AG08395 (cell line): ENCODE measurements at places on chromosomes 2 and 18.

DNA sequence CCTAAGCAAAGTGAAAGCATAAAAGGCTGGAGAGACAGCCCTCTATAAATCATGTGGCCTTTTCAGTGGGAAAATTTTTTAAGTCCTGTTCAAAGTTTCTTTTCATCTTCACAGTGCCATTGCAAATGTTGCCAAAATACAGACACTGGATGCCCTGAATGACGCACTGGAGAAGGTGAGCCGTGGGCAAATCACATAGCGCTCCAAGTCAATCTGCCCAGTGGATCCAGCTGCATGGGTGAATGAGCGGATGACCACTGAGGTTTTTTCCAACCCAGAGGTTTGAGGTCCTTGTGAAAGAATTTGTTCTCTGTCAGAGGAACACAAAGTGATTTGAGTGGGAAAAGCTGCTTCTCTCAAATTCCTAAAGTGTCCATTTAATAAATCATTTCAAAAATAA is 11.8 kb downstream of the DAPL1 start:
- no peak for DNase-seq

DNA sequence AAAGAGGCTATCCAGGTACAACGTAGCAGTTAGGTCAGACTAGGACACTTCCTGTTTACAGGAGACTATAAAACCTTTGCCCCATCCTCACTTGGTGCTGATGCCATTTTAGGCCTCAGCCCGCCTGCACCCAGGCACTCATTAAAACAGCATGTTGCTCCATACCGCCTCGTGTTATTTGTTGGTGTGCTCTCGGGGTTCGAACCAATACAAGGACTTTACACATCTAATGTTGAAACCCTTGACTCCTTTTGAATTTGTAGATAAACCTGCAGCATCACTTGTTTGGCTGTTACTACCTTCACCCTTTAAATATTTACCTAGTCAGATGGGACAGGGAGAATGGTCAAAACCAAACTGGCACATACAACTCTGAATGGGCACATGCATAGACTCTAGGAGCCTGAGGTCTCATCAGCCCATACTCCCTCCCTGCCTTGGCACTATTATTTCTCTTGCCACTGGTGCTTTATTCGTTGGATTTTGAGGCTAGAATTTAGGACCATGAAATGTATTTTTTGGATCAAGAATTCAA is 40.9 kb upstream of the CHST9 start:
- DNase-seq, result no peak

- no peak for DNase-seq
These were observed 50.3 kb upstream of the KYNU start for GRCh38 chr2:142827170-142827569.

- DNase-seq, result no peak
These were observed 71.8 kb upstream of the SPRED2 start for GRCh38 chr2:65504201-65504600.

DNA sequence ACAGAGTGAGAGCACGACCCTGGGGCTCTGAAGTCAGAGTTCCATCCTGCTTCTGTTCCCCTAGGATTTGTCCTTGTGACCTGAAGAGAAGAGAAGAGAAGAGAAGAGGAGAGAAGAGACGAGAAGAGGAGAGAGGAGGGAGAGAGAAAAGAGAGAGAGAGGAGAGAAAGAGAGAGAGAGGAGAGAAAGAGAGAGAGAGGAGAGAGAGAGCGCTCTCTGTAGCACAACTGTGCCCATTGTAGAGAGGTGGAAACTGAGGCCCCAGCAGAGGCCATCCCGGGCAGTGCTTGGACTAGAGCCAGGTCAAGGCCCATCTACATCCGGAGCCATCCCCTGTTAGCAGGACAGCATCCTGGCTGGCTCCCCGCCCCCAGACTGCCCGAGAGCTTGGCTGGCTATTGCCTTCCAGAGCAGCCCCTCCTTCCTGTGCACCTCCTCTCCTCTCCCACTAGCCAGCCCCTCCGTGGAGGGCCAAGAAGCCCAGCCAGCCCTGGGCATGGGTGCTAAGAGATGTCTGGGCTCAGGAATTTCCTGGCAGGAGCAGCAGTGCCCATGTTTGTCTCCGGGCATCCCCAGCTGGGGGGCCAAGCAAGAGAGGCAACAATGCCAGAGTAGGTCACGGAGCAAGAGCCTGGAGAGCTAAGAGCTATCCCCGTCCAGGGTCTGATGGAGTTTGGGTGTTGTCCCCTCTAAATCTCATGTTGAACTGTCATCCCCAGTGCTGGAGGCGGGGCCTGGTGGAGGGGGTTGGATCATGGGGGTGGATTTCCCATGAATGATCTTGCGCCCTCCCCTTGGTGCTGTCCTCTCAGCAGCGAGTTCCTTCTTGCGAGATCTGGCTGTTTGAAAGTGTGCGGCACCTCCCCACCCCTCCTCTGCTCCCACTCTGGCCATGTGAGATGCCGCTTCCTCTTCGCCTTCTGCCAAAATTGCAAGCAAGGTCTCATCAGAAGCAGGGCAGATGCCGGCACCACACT is 18.2 kb upstream of the GPR55 start:
- peak; percentile 41 for DNase-seq

- no peak for DNase-seq
These were observed 298.8 kb upstream of the GCFC2 start for GRCh38 chr2:76009484-76009883.

- no peak for DNase-seq
These were observed 385.5 kb upstream of the HNRNPA3 start for GRCh38 chr2:176826984-176827668.

GRCh38 chr2:21228041-21228895 is 104.5 kb downstream of the TDRD15 start:
- DNase-seq, result no peak

GRCh38 chr18:62938006-62938405 is 222.7 kb downstream of the PHLPP1 start:
- peak; percentile 30 for DNase-seq

GRCh38 chr2:43540021-43540779 is 55.6 kb downstream of the THADA start:
- DNase-seq, result peak; percentile 76

DNA sequence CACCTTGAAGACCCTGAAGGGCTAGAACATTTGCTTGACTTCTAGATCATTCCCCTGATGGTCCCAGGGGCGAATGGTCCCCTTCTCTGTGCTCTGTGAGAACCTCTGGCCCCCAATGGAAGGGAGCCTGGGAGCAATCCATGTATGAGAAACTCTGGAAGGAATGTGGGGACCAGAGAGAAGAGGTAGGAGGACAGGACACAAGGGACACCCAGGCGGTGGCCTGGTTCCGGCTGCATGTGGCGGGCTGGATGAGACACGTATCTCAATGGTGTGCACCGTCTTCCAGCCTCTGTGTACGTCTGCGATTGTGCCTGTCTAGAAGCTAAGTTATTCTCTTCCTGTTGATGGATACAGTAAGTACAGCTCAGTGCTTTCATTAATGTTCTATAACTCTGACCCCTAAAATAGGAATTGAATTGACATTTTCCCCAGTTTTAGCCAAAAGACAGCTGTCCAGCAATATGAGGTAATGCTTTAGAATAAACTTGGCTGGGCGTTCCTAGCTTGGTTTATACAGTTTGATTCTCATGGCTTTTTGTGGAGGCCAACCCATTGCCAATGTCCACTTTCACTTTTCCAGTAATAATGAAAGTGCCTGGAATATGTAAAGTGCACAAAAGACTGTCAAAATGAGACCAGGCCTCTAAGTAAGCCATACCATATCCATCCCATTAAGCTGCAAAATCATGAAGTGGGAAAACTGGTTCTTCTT is 30.1 kb upstream of the COPS8 start:
- DNase-seq, result no peak

- DNase-seq, result peak; percentile 50
These were observed 36.5 kb upstream of the CYTIP start for GRCh38 chr2:157480182-157480961.

DNA sequence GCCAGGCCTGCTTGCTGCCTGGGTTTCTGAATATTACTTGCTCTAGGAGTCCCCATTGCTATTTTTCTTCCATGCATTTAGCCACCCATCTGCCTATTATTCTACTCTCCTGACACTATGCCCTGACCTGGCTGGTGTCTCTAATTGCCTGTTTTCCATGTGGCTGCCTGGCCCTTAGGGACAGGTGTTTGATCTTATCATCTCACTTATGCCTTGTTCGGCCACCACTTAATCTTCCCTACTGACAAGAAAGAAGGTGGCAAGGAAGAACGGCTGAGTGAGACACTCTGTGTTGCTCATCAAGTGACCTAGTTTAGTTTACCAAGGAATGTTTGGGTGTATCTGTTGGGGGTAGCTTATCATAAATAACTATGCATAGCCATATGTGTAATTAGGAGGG is 50.4 kb upstream of the RAPH1 start:
- DNase-seq, result no peak

DNA sequence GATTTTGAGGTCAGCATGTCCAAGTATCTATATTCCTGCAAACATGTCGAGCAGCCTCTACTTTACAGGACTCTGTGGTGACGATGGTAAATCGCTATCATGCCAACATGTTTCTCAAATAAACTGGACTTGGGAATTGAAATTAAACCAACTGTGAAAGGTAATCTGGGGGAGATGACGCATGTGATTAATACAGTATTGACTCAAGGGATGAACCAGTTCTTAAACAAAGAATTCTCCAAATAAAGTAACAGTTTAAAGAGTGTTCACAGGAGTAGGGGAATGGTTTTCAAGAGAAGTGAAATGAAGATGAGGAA is 54.3 kb downstream of the THUMPD2 start:
- no peak for DNase-seq

DNA sequence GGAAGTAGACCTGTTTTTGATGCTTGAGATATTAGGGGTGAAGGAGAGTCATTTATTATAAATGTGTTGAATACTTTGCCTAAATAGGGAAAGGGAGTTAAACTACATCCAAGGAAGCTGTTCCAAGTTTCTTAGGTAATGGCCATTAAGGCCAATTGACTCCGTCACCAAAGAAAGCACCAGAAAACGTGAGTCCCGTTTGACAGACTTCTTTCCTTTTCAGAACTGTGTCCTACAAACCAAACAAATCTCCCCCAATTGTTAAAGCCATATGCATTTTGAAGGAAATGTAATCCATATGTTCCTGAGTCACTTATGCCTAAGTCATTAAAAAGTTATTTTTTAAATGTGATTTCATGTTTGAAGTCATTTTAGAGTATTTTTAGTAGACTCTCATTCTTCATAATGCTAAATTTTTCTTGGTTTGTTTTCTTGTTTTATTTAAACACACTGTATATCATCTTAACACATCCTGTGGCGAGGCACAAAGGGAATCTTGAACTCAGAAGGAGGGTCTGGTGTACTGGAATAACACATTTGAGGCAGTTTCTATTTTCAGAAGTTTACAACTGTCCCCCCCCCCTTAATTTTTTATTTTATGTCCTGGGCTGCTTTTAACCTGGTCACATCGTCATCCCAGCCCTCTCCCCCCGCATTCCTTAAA is 133.7 kb downstream of the RHBDD1 start:
- DNase-seq, result no peak

DNA sequence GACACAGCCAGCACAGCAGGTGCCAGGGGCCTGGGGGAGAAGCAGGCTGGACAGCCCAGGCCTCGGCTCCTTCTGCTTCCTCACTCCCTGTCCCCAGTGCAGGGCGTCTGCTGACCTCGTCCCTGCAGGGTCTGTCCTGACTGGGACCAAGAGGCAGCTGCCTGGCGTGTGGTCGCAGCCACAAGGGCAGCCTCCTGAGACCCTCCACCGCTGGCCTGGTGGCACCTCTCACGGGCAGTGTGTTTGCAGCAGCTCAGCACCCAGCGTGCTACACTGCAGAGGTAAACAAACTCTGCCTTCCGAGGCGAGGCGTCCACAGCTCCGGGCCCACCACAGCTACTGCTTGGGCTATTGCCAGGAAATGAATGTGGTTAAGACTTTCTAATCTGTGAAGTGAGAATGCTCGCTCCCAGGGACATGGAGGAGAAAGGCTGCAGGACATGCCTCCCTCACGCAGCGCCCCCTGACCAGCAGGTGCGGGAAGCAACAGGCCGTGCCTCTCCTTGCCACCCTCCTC is 46.1 kb upstream of the HPCAL1 start:
- DNase-seq, result no peak

GRCh38 chr2:238518821-238519186 is 92.1 kb downstream of the ASB1 start:
- DNase-seq, result peak; percentile 25

DNA sequence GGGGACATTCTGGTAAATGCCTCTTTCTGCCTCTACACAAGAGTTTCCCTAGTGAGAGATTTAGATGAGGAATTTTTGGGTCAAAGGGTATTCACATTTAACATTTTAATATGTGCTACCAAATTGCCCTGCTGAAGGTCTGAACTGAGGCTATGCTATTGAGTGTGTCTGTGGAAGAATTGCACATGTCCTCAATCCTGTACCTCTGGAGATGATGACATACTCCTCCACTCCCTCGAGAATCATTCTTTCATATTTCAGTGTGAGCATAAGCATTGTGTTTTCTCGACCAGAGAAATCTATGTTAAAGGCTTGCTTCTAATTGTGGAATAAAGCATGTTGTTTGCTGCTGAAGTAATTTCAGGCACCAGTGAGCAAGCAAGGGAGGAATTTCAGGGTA is 110.5 kb downstream of the TSN start:
- DNase-seq, result no peak

GRCh38 chr2:156565066-156565710 is 129.0 kb downstream of the GPD2 start:
- DNase-seq, result peak; percentile 86
